ENCODE measurements at places on chromosomes 4 and X. TPM values are rescaled to one million over a fixed set of nuclear protein-coding genes. Genes with fewer than 3 reads are reported as not detected.
A peak's percentile ranks its signal among the peaks of the same experiment; 100 is the strongest.

- DNase-seq = no peak
- no peaks in the 10 kb centered on the region for H3K36me3 ChIP-seq
- no peak overlapping the region for H3K4me3 ChIP-seq
These were observed 261.2 kb downstream of the TLL1 start for GRCh38 chr4:166134285-166134684.

- H3K4me3 ChIP-seq = no peak overlapping the region
- no peaks in the 10 kb centered on the region for H3K4me1 ChIP-seq
- no peaks in the 10 kb centered on the region for H3K36me3 ChIP-seq
These were observed 2535.1 kb downstream of the ARAP2 start for GRCh38 chr4:33709247-33709646.

NXF2B gene
- not detected for total RNA-seq

ARHGAP10 gene
- total RNA-seq = 70.8 TPM

- no peaks in the 10 kb centered on the region for H3K4me1 ChIP-seq
- H3K27me3 ChIP-seq = no peaks in the 10 kb centered on the region
- H3K4me3 ChIP-seq = no peak overlapping the region
- DNase-seq = no peak
These were observed 414.1 kb downstream of the ADGRL3 start for GRCh38 chr4:61614231-61614630.

NAT8L gene
- 4.1 TPM for total RNA-seq

DNA sequence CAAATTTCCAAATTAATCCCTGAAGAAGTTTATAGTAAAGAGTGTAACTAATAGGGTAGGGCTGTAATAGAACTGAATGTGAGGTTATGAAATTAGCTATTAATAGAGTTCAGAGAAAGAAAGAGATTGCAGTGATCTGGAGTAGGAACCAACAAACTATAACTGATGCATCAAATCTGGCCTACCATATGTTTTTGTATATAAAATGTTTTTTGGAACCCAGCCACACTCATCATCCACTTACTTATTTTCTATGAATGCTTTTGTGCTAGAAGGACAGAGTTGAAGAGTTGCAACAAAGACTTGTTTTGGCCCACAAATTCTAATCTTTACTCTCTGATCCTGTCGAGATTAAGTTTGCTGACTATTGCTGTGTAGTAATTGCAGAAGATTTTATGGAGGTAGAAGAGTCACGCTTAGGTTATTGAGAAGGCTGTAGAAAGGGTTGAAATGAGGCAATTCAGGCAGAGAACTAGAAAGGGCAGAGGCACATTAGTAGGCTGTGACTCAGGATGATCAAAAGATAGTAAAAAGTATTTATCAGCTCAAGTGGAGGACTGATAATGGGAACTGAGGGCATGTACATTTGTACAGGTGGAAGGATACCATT is 298.7 kb upstream of the EMCN start:
- H3K27me3 ChIP-seq = no peaks in the 10 kb centered on the region
- no peaks in the 10 kb centered on the region for H3K4me1 ChIP-seq
- no peaks in the 10 kb centered on the region for H3K36me3 ChIP-seq
- no peak for DNase-seq
- H3K27ac ChIP-seq = no peak overlapping the region

GRCh38 chr4:143335979-143336780 is 496 bp upstream of the GAB1 start:
- H3K4me1 ChIP-seq = peaks cover 1% of the 10 kb centered on the region
- no peaks in the 10 kb centered on the region for H3K36me3 ChIP-seq
- H3K27me3 ChIP-seq = no peaks in the 10 kb centered on the region
- H3K27ac ChIP-seq = peak overlapping the region; percentile 95
- H3K4me3 ChIP-seq = peak overlapping the region; percentile 86

RBM46 gene
- 0.15 TPM for total RNA-seq

- no peaks in the 10 kb centered on the region for H3K36me3 ChIP-seq
- no peak for DNase-seq
- no peaks in the 10 kb centered on the region for H3K27me3 ChIP-seq
- H3K4me1 ChIP-seq = no peaks in the 10 kb centered on the region
- no peak overlapping the region for H3K27ac ChIP-seq
These were observed 69.7 kb downstream of the REELD1 start for GRCh38 chr4:146283758-146284651.

DNA sequence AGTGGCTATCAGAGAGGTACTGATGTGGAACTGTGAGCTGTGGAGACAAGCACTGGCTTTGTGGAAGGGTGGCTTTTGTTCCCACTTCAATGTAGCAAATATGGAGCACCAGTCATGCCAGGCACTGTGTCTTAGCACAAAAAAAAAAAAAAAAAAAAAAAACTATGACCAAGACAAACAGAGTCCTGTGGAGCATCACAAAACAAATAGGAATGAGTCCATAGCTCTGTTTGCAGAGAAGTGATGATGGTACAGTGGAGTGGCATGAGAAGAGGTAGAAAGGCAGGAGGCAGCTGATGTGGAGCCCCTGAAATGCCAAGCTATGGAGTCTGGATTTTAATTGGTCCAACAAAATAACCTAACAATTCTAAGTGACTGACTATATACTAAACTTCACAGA is 116.9 kb downstream of the RAB28 start:
- H3K27me3 ChIP-seq = no peaks in the 10 kb centered on the region
- no peak overlapping the region for H3K4me3 ChIP-seq
- DNase-seq = no peak
- no peaks in the 10 kb centered on the region for H3K36me3 ChIP-seq
- no peak overlapping the region for H3K27ac ChIP-seq

GRCh38 chr4:43485196-43485595 is 592.7 kb downstream of the GRXCR1 start:
- no peaks in the 10 kb centered on the region for H3K27me3 ChIP-seq
- no peak for DNase-seq
- H3K4me3 ChIP-seq = no peak overlapping the region
- H3K27ac ChIP-seq = no peak overlapping the region

FSTL5 gene
- not detected for total RNA-seq

DNA sequence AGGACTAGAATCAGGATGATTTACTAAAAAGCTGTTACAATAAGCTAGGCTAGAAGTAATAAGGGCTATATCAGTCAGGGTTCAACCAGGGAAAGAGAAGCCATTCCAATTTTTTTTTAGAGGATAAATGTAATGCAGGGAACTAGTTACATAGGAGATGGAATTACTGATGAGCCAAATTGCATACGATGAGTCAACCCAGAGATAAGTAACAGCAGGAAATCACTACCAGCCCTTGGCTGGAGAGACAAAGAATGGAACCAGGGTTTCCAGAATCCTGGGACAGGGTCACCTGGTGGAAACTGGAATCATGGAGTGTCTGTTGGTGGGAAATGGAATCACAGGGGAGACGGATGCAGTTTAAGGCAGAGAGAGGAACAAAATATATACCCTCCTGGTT is 13.1 kb upstream of the MAGEA4 start:
- no peaks in the 10 kb centered on the region for H3K36me3 ChIP-seq
- H3K27ac ChIP-seq = no peak overlapping the region
- H3K4me3 ChIP-seq = no peak overlapping the region
- H3K27me3 ChIP-seq = no peaks in the 10 kb centered on the region
- no peaks in the 10 kb centered on the region for H3K4me1 ChIP-seq
